ENCODE measurements at places on chromosomes 7 and 10.
A peak's percentile ranks its signal among the peaks of the same experiment; 100 is the strongest.

DNA sequence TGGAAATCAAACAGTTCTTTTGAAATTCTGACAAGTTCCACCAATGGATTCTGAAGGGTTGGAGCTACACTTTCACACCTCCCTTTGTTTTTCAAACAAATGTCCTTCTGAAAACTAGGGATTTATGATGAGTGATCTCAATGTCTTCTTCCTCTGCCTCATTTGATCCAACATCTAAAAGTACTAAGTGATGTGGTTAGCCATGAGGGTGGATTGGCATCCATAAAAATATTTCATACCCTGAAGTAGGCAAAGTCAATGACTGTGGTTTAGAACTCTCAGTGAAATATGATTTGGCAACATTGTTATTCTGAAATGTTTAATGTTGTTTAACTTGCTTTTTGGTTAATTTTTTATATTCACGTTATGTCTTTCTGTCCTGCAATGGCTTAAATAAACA is 136.9 kb downstream of the MBL2 start:
- no peak for DNase-seq

- peak; percentile 39 for DNase-seq
Observed at GRCh38 chr10:62851442-62851841, 35.3 kb upstream of the EGR2 start.

GRCh38 chr7:117715784-117716445 is 157.3 kb downstream of the CTTNBP2 start:
- DNase-seq, result peak; percentile 71

GRCh38 chr7:118149394-118149793 is 34.6 kb upstream of the LSM8 start:
- DNase-seq, result no peak
